Osteocyte (in vitro differentiated cells): ENCODE measurements at places on chromosomes 5 and 9. TPM values are rescaled to one million over a fixed set of nuclear protein-coding genes. Genes with fewer than 3 reads are reported as not detected.

- DNase-seq = no peak
Measured at GRCh38 chr5:89265511-89266179, 382.7 kb upstream of the MEF2C start.

- no peak for DNase-seq
Measured at GRCh38 chr9:136744773-136745172, 2.0 kb upstream of the LCN10 start.

DNA sequence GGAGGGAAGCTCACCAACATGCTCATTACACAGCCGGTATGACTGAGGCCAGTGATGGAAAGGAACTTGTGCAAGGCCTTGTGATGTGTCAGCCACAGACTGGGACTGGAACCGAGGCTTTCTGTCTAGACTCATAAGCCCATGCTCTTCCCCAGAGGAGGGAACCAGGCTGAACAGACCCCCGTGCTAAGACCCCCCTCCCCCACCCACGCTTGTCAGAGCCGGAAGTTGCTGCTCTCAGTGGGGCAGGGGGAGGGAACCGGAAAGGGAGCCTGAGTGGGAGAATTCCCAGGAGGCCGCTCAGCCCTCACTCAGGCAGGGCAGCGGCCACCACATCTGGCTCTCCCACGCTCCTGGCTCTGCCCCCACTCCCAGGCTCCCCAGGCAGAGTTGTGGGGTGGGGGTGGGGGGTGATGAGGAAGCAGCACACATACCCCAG, 4.1 kb upstream of the PDGFRB start:
- DNase-seq = no peak

- DNase-seq = peak; percentile 48
Measured at GRCh38 chr5:176188085-176188484, 50.1 kb upstream of the SIMC1 start.

DNA sequence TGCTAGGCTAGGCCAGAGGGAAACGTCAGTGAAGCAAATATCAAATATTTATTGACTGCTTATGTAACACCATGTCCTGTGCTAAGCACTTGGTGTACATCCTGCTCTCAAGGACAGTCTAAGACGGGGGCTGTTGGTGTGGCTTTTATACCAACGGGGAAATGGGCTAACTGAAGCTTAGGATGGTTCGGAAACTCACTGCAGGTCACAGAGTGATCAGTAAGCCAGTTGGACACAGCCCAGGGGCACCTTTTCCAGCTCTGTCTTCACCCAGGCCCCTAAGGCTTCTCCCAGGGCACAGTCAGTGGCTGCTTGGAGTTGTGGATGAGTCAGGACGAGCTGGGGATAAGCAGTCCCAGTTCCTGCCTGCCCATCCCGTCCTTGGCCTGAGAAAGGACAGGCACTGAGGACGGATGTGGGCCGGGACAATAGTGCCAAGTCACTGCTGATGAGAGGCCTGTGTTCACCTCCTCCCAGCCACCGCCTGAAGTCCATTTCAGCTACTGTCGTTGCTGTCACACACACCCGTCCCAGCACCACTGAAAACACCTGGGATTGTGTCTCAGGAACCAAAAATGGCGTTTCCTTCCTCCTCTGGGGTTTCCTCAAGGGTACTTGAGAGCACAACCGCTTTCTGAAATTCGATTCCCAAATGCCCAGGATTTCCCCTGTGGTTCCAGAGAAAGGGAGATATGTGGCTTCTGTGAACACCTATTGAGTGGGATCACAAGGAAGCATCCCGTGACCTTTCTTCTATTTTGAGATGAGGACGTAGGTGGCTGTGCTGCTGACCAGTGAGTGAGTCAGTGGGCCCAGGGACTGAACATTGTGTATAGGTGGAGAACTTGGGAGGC, 17.5 kb upstream of the SPRY4 start:
- no peak for DNase-seq

- DNase-seq = no peak
Measured at GRCh38 chr9:129885018-129885669, 49.9 kb downstream of the USP20 start.

GRCh38 chr9:106587042-106587441, 275.9 kb upstream of the ZNF462 start:
- no peak for DNase-seq

DNA sequence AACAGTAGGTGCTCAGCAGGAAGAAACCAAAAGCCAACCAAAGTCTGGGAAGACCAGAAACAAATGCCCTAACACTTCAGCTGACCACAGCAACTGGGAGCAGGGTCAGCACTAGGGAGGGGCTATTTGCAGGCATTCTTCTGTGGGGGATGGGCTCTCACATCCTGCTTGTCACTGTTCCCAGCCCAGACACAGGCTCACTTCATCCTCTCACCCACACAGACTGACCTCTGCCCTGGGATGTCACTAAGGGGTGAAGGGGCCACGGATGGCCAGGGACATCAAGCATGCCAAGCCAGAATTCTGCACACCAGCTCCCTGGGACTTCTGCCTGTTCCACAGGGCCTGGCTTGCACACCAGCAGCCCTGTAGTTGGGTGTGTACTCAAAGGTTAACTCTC, 28.7 kb downstream of the GFRA3 start:
- DNase-seq = no peak

DNA sequence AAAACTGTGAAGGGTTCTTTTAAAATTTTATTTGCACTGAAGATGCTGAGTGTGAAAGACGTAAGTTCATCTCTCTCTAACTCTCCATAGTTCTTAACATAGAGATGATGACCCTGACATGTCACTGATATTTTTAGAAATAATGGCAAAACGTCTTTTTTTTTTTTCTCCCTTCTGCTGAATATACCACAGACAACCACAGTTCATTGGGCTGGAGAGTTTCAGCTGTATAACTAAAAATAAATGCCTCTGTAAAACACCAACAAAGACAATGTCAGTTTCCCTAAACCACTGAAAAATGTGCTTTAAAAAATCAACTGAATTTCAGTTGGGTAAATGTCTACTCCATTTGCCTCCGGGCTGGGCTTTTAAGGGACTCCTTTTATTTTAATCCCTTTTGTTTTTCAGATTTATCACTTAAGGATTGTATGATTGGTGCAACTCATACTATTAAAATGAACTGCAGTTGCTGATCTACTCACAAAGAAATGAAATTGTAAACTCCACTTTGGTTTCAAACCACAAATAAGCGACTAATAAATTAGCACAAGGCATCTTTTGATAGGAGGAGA, 830.9 kb upstream of the WWC1 start:
- no peak for DNase-seq

GRCh38 chr5:6145616-6146237, 232.6 kb downstream of the MED10 start:
- no peak for DNase-seq

- no peak for DNase-seq
Measured at GRCh38 chr5:100505984-100506670, 29.0 kb upstream of the FAM174A start.

DNA sequence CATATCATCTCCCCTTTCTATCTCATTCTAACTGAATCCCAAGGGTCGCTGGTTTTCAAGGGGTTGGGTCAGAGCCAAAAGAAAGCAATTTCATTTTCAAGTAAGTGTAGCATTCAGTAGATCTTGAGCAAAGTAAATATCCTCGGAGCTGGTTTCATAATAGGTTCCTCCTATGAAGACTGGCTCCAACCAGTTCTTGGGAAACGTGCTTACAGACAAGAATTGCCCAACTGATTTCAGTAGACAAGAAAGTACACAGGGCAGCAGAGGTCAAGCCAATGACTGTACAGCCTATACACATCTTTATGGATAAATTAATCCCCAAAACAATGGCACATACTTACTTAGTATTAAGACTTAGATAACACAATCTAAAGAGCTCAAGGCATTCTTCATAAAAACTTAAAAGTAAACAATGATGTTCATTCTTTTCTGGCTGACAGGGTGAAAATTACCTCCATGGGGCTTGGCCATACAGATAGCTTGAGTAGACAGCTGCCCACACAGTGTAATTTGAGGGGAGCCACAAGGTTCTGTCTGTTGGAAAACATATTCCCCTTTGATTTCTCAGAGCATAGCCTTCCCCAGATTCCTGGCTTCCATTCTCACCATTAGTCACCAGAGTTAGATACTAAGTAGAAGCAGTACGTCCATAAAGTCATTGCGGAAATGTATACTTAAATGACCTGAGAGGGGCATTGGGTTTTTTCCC, 163.9 kb downstream of the ARRDC3 start:
- DNase-seq = no peak

DNA sequence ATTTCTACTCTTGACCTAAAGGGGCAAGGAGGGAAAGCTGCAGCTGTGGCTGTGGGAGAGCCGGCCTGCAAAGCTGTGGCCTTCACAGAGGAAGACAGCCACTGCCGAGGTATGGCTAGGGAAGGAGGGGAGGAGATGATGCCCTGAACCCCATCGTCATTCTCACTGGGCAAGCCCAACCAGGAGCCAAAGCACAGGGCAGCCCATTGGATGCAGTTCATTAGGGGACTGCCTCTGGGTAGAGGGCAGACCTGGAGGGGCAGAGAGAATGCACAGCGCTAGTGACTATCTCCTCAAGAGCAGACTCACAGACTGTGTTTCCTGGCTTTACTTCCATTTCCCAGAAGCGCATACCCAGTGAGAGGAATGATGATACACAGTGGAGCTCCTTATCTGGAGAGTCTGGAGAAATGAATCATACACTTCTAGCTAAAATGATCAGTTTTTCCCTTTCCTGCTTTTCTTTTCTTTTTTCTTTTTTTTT, 47.2 kb upstream of the TTC23L start:
- DNase-seq = no peak

DNA sequence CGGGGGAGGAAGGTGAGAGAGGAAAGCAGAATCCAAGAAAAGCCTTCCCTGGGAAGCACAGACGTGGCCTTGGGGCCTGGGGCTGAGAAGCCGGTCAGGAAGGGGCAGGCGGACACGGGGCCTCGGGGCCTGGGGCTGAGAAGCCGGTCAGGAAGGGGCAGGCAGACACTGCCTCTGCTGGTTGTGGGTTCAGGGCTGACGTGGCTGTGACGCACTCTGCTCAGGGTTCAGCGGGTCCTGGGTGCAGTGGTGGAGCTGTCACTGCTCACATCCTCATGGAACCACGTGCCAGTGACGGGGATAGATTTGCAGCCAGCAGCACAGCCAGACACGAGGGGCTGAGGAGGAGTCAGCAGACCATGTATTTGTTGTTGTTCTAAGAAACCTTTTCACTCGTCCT, 12.8 kb downstream of the PAEP start:
- peak; percentile 73 for DNase-seq

- peak; percentile 79 for DNase-seq
Measured at GRCh38 chr5:1293416-1294205, 1.3 kb downstream of the TERT start.

GRCh38 chr5:148465381-148466235, 81.8 kb downstream of the FBXO38 start:
- DNase-seq = no peak

- no peak for DNase-seq
Measured at GRCh38 chr9:93237540-93237939, 53.6 kb downstream of the WNK2 start.

DNA sequence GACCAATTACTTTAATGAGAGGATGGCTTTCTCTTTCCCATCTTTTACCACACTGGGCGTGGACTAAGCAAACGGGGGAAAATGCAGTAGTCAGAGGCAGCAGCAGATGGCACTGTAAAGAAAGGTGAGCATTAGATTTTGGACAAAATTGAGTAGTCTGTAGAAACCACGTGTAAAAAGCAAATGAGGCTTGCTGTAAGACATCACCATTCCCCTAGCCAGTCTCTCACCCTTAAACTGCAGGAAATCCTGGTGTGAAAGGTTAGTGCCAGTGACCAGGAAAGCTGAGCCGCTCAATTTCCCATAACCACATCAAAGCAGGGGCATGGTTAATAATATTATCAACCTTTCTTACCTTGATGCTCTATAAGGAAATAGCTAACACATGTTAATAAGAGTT, 31.8 kb downstream of the SPATA31C2 start:
- DNase-seq = no peak

DNA sequence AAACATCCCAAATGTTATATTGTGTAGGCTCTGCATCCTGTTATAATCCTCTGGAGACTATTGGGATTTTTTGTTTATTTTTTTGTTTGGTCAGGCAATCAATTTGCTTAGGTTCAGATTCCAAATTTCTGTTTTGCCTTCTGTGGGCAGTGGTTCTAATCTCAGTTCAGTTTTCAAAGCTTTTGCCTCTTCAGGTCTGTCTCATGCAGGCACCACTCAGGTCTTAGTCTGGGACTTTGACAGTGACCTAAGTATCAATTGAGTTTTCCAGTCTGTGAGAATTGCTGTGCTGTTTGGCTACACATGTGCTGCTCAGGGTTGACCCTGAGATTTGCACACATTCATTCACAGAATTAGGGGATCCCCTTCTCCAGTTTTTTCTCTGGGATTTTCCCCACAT, 14.1 kb downstream of the SNX2 start:
- no peak for DNase-seq

Gene PCDHA12
- 9.1 and 12.4 TPM in 2 replicates for total RNA-seq

Gene FOXD4L3
- total RNA-seq = 0.26 TPM in 1 of 2 replicates, not detected in the other

Gene EQTN
- not detected in 2 replicates for total RNA-seq

Gene SMIM33
- not detected in 2 replicates for total RNA-seq

Gene CXXC5
- 239 and 259 TPM in 2 replicates for total RNA-seq

Gene ADAMTS13
- 7.4 and 8.8 TPM in 2 replicates for total RNA-seq

Gene TCF7
- 0.57 and 0.67 TPM in 2 replicates for total RNA-seq
